ENCODE measurements at places on chromosomes 5 and 9.

GRCh38 chr5:147869112-147869511 is 9.4 kb upstream of the SCGB3A2 start:
- DNase-seq = no peak

DNA sequence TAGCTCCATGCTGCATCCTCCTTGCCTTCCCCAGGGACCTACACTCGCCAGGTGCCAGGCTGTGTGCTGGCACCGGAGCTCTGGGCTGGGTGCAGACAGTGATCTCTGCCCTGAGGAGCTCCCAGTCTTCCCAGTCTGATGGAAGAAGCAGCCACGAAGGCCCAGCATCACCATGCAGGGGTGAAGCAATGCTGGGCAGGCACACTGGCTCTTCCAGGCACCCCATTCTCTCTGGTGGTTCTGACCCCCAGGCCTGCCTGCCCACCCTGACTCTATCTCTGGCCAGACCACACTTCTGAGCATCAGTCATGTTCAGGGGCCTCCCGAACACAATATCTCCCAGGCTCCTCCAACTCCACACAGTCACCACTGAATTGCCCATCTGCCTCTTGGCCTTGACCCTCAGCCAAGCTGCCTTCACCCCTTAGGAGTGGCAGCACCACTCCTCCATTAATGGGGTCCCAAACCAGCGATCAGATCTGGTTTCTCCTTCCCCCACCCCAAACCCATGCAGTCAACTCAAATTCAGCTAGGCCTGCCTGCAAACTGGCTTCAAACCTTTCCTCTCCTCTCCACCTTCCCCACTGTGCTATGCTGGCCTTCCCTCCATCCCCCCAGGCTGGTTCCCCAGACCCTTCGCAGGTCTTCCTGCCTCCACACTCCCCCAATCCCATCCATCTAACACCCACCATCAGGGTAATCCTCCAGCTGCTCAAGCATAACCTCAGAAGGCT is 102.7 kb upstream of the MVB12B start:
- no peak for DNase-seq

DNA sequence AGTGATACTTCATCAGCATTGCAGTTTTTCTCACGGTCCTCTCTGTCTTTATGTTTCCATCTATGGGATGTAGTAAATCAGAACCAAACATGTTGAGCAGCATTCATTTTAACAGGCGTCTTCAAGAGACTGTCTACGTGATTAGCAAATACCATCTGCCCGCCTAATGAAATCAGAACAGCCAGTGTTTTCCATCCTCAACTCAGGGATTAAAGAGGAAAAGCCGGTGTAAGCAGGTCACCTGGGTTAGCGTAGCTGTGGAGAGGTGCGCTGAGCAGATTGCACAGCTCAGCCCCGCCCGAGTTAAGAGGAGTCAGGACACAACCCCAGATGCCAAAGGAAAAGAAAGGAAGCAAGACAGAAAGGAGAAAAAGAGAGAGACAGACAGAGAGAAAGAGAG is 54.3 kb upstream of the ANKRD33B start:
- no peak for DNase-seq

- DNase-seq = no peak
Observed at GRCh38 chr5:173771121-173771724, 116.9 kb upstream of the CPEB4 start.

DNA sequence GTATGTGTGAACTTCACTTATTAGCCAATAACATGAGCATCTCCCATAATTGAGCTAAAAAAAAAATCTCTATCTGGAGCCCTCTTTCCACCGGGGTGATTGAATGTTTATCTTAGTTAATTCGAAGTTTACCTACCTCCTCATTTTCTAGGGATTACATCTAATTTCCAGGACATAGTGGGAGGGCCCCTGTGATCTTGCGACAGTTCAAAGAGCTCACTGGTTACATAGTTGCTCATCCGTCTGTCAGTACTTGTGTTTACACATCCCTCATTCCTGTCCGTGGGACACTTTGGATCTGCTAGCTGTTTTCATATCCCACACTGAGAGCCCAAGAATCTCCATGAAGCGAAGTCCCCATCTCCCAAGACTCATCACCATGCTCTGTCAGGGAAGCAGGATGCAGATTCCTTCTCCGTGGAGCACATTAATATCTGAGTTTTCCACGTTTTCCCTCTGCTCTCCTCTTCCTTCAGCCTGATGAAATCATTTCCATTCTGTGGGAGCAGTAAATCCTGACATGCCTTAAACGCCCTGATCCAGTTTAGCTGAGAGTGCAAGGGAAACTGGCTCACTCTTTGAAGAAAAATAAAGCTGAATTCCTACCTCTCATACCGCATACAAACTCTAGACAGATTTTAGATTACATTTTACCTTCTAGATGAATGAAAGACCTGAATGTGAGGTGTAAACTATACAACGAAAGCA is 10.2 kb upstream of the SFXN1 start:
- no peak for DNase-seq

DNA sequence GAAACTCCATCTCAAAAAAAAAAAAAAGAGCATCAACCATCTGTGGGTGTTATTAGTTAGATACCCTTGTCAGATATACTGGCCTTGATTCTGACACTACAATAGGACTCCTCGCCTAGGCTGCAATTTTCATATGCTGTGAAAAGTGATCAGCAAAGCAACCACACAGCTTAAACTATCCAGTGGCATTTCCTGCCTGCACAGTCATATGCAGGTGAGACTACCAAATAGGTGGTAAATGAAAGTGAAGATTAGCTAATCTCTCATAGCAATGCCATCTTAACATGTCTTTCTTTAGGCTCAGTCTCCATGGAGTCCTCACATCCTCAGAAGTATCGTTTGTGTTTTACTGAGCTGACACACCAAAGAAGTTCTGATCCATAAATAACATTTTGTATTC is 40.8 kb downstream of the GRAMD2B start:
- no peak for DNase-seq

GRCh38 chr5:111372799-111373198 is 139.5 kb downstream of the STARD4 start:
- DNase-seq = no peak

GRCh38 chr5:73844165-73844564 is 218.2 kb downstream of the ARHGEF28 start:
- DNase-seq = no peak

DNA sequence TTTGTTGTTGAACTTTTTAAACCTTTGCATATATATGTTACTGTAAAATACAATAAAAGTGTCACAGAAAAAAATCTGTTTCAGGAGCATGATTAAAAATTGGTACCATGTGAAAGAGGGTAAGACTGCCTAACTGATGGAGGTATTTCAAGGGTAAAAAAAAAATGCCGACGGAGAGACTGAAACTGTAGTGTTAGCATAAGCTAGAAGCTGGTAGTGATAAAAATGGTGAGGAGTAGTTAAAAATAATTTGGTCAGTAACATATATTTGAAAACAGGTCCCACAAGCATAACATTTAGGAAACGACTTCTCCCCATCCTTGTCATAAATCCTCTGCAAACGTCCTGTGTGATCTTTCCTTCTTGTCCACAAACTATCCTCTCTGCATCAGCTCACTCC is 64.7 kb downstream of the MEF2C start:
- DNase-seq = no peak

GRCh38 chr9:13957089-13957488 is 356.9 kb downstream of the NFIB start:
- no peak for DNase-seq

DNA sequence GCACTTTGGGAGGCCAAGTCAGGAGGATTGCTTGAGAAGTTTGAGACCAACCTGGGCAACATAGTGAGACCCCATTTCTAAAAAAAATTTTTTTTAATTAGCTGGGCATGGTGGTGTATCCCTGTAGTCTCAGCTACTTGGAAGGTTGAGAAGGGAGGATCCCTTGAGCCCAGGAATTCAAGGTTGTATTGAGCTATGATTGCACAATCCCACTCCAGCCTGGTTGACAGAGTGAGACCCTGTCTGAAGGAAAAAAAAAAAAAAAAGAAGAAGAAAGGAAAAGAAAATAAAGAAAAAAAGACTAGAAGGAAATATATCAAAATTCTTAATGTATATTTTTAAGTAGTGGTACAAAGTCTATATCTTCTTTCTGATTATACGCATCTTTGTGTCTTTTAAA is 28.8 kb upstream of the PCDHB1 start:
- DNase-seq = no peak

GRCh38 chr9:128073253-128073886 is 5.3 kb downstream of the SLC25A25 start:
- no peak for DNase-seq

GRCh38 chr9:122059214-122059954 is 33.7 kb downstream of the TTLL11 start:
- DNase-seq = no peak

- DNase-seq = no peak
Observed at GRCh38 chr5:43304525-43304924, 8.7 kb downstream of the HMGCS1 start.

- no peak for DNase-seq
Observed at GRCh38 chr5:66661149-66661548, 65.0 kb downstream of the MAST4 start.

DNA sequence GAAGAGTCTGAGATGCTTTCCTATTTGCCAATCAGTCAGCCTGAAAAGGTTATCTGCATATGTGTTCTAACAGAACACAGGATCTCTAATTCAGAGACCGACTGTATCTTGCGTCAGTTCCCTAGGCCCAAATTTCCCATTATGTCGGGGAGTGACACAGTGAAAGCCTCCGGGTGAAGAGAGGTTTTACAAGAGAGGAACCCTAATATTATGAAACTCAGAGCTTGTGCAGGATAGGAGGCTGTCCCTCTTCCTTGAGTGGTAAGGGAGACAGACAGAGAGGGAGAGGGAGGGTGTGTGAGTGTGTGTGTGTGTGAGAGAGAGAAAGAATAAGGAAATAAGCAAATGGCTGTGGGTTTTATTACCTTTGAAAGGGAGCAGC is 1.9 kb downstream of the CD14 start:
- no peak for DNase-seq

GRCh38 chr9:94720846-94721549 is 5.5 kb upstream of the AOPEP start:
- DNase-seq = no peak

DNA sequence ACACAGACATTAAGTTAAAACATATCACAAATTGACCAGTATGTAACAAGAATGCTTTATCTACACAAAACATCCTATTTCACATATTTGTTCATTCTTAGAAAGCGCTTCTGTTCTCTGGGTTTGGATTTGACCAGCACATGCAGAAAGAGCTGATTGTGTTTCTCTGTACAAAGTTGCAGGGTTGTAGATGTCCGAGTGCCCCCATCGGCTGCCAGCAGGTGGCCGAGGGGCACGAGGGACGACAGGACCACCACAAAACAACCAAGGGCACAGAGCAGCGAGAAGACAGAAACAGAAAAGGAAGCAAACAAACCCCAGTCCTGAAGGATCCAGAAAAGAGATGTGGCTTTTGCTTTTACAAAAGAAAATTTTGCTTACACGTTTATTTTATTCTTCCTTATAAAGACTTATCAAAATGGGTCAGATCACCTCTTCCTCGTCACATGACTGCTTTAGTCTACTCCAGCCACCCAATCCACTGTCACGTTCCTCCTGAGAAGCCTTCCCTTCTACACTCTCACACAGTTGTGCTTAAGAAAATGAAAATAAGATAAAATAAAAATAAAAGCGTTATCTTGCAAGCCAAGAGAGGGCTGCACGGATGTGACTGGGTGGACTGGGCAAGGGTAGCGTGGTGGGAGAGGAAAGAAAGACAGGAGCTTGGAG is 9.5 kb downstream of the OTP start:
- DNase-seq = no peak

DNA sequence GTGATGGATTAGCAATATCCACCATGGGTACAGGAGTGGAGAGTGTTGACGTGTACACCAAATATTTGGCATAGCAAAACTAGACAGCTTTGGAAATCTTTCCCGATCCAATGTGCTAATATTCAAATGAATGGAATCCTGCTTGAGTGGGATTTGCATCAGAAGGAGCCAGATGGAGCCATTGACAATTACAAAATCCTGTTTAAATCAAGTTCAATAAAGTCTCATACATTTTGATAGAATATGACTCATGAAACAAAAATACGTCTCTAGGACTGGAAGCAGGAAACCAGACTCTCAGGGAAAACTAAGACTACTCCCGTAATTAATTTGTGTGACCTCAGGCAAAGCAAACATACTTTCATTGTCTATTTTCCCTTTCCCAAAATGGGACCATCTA is 13.0 kb downstream of the TNC start:
- DNase-seq = no peak

DNA sequence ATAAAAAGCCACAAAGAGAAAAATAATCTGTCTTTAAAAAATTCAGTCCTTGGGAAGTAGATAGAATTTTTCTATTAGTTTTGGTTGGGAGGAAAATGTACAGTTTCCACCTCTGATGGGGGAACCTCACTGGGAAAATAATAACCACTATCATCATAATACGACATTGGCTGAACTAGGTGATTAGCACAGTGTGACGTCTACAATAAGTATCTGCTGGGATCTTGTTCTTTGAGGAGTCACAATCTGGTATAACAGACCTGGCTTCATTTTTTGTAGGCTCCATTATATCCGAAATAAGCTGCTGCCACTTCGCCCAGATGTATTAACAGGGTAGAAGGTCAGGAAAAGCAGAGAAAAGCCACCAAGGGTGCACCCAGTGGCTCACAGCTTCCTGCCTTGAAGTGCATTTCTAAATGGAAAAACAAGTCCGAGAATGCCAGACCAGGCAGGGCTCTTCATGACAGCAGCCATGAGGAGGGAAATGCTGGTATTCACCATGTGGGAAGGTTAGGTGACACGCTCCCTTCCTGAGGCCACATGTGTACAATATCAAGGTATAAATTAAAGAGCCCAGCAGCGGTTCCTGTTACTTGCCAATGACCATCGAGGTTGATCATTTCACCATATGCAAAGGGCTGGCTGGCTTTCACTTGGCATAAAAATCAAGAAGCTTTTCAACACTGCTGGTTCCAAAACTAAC is 152.8 kb downstream of the PRELID2 start:
- no peak for DNase-seq

- no peak for DNase-seq
Observed at GRCh38 chr5:143442385-143442784, 38.9 kb upstream of the NR3C1 start.

DNA sequence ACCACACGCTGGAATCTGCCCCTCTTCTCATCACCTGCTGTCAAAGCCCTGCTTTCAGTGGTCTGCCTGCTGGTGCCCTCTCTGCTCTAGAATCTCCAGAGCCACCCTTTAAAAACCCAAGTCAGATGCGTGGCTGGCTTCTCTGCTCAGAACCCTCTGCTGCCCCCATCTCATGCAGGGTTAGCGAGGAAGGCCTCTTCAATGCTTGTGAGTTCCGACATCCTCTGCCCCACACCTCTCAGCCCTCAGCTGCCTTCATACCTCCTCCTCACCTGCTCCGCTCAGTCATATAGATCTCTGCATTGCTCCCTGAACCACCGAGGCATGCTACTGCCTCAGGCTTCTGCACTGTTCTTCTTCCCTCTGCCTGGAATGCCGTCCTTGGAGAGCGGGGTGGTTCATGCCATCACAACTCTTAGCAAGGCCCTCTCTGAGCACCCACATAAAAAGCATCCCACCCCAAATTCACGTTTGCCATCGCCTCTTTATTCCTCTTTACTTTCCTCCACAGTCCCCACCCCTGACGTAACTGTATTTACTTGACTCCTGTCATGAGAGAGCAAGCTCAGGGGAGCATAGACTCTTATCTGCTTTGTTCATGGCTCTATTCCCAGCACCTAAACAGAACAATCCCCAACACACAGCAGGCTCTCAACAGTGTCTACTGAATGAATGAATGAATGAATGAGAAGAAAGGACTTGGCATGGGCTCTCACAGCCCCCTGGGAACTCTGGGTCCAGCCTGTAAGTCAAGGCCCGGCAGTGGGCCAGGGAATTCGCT is 10.4 kb downstream of the SHB start:
- DNase-seq = no peak

- DNase-seq = peak; percentile 19
Observed at GRCh38 chr9:136808075-136808805, 492 bp downstream of the RABL6 start.
